ENCODE measurements at places on chromosomes 2 and 18. TPM values are rescaled to one million over a fixed set of nuclear protein-coding genes. Genes with fewer than 3 reads are reported as not detected.

Gene NR4A2
- 16.2 TPM for polyA plus RNA-seq

DNA sequence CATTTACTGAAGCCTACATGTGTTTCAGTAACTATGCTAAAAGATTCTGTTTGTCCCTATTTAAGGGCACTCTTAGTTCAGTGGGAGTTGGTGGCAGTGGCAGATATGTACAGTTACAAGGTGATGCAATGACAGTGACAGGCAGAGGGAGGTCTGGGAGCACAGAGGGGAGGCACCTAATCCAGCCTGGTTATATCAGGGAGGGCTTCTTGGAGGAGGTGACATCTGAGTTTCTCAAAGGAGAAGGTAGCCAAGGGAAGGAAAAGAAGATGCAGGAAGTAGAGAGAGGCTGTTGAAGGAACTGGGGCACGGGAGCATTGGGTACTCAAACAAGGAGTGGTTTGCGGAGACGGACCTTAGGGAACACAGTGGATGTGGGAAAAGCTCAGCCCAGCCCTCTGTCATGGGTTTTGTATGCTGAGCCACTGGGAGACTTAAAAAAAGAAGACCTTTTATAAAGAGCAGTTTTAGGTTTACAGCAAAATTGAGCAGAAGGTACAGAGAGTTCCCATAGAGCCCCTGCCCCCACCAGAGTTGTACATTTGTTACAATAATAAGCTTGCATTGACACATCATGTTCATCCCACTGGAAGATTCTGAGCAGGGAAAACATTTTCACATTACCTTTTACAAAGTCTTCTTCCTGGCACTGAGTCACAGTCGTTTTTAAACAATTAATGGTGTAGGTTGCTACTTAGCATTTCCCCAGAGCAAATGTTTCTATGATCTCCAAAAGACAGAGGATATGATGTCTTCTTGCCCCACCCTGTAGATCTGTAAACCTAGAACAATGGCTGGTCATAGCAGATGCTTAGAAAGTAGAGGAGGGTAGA is 83.0 kb upstream of the TAF1B start:
- no peak overlapping the region for H3K27ac ChIP-seq
- H3K36me3 ChIP-seq = no peaks in the 10 kb centered on the region
- H3K4me3 ChIP-seq = no peak overlapping the region
- no peak for DNase-seq
- 0 out of 2 replicates have a peak, but pooled peaks cover 10% of the 10 kb centered on the region for H3K27me3 ChIP-seq

- no peak overlapping the region for H3K27ac ChIP-seq
- H3K4me1 ChIP-seq = no peaks in the 10 kb centered on the region
- H3K36me3 ChIP-seq = no peaks in the 10 kb centered on the region
- H3K4me3 ChIP-seq = no peak overlapping the region
- no peak for DNase-seq
Measured at GRCh38 chr2:199366406-199366805, 91.3 kb downstream of the SATB2 start.

- no peak for DNase-seq
- H3K4me3 ChIP-seq = no peak overlapping the region
- H3K27me3 ChIP-seq = no peaks in the 10 kb centered on the region
Measured at GRCh38 chr2:205852457-205852856, 170.2 kb downstream of the NRP2 start.

All from SK-N-SH (cell line).